Colonic mucosa (tissue), 4 donors: ENCODE measurements at places on chromosomes 1 and 21.

- no peaks in the 10 kb centered on the region for H3K36me3 ChIP-seq
- no peaks in the 10 kb centered on the region for H3K4me1 ChIP-seq
- no peaks in the 10 kb centered on the region for H3K27me3 ChIP-seq
These were observed 39.5 kb upstream of the DIPK1A start for GRCh38 chr1:93000751-93001175.

- DNase-seq = no peak
- no peaks in the 10 kb centered on the region for H3K4me1 ChIP-seq
- H3K27me3 ChIP-seq = no peaks in the 10 kb centered on the region
- H3K36me3 ChIP-seq = no peaks in the 10 kb centered on the region
These were observed 187.8 kb upstream of the HP1BP3 start for GRCh38 chr1:20974951-20975350.

- no peaks in the 10 kb centered on the region for H3K4me1 ChIP-seq
- H3K27me3 ChIP-seq = no peaks in the 10 kb centered on the region
- no peaks in the 10 kb centered on the region for H3K36me3 ChIP-seq
- no peak overlapping the region for H3K27ac ChIP-seq
- DNase-seq = no peak
These were observed 21.4 kb upstream of the PADI1 start for GRCh38 chr1:17183388-17184160.

- no peaks in the 10 kb centered on the region for H3K4me1 ChIP-seq
- no peak for DNase-seq
- no peaks in the 10 kb centered on the region for H3K27me3 ChIP-seq
These were observed 31.4 kb upstream of the TARDBP start for GRCh38 chr1:10980841-10981727.

- H3K27ac ChIP-seq = no peak overlapping the region
- no peak overlapping the region for H3K4me3 ChIP-seq
- no peaks in the 10 kb centered on the region for H3K27me3 ChIP-seq
- H3K36me3 ChIP-seq = no peaks in the 10 kb centered on the region
These were observed 21.9 kb downstream of the MT1HL1 start for GRCh38 chr1:236982380-236982779.
